Activated CD8-positive, alpha-beta T cell treated with anti-CD3 and anti-CD28 coated beads, Interleukin-2, amount 10 ng/mL, durations not matched to agents 7 days and 5 days (primary cell): ENCODE measurements at places on chromosomes 5 and 9. TPM values are rescaled to one million over a fixed set of nuclear protein-coding genes. Genes with fewer than 3 reads are reported as not detected.

GRCh38 chr9:114884787-114885452, 45.5 kb downstream of the TNFSF8 start:
- no peak for DNase-seq

GRCh38 chr5:12316812-12317211, 412.6 kb upstream of the CTNND2 start:
- no peak for DNase-seq

GRCh38 chr5:81212211-81212751, 20.8 kb upstream of the CKMT2 start:
- no peak for DNase-seq

DNA sequence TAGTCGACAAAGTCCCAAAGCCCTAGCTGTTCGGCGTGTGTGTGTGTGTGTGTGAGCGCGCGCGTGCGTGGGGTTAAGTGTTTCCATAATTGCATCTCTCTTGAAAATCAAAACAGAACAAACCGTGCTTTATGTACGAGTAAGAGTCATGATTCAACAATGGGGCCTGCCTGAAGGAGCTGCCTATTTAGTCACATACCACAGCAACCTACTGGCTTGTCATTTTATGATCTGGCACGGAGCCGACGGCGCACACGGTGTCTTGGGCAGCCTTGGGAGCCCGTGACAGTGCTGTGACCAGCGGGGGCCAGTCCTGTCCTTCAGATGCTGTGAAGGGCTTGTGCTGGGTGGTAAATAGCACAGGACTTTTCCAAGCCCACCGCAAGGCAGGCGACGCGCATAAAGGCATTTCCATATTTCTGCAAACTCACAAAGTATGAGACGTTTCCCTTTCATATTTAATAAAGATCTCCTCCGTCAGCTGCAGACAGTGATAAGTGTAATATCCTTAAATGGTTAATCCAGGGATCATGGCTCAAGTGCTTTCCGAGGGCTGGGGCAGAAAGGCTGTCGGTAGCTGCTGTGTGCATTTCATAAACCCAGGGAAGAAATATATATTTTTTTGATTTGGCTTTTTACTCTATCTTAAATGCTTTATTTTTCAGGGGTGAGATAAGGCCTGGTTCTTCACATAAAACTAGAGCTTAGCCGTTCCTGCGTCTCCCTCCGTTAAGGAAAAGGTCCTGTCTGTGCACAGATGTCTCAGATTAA, 270.2 kb upstream of the IRX1 start:
- no peak for DNase-seq

- no peak for DNase-seq
These were observed 16.2 kb downstream of the TJP2 start for GRCh38 chr9:69190086-69190862.

GRCh38 chr9:109430231-109430630, 67.9 kb downstream of the PTPN3 start:
- DNase-seq, result no peak

- DNase-seq, result no peak
These were observed 74.1 kb downstream of the PAX5 start for GRCh38 chr9:36959681-36960574.

DNA sequence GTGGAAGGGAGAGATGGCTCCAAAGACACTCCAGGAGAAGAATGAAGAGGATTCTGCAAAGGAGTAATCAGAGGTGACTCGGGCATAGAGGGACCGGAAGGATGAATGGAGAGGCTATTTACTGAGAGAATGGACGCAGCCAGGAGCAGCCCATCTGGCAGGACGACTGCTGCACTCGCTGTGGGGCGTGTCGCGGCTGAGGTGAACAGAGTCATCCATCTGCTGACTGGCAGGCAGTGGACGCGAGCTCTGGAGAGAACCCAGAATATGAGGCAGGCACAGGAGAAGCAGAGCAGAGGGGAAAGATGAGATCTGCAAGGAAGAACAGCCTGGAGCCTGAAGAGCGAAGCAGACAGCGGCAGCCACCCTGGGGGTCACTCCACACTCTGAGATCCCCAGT, 16.4 kb downstream of the FGF1 start:
- no peak for DNase-seq

DNA sequence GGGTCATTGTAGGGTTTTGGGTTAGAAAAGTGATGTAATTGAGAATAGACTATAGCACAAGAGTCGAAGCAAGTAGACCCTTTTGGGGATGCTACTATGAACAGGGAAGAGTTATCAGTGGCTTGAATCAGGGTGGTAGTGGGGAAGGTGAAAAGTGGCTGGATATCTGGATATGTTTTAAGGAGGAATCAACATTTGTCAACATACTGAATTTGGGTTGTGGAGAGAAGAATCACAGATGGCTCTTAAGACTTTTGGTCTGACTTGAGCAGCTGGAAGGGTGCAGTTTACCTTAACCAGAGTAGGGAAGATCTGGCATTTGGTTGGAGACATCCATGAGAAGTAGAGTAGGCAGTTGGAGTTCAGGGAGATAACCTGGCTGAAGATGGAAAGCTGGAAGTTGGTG, 38.5 kb upstream of the FCHO2 start:
- no peak for DNase-seq

DNA sequence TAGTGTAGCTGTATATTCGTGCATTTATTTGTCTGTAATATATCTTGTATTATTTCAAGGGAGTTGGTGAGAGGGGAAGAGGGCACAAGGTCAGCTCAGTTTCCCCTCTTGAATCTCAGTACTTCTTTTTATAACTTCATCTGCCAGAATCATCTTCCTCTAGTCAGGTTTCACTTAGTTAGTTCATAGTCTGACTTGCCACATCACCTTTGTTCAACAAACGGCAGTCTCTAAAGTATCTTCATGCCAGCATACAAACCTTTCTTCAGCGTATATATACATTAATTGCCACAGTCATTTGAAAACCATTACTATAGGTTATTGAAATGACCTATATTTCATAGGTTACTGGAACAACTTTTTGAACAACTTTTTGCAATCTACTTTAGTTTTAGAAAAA, 1.6 kb downstream of the ECM2 start:
- no peak for DNase-seq

DNA sequence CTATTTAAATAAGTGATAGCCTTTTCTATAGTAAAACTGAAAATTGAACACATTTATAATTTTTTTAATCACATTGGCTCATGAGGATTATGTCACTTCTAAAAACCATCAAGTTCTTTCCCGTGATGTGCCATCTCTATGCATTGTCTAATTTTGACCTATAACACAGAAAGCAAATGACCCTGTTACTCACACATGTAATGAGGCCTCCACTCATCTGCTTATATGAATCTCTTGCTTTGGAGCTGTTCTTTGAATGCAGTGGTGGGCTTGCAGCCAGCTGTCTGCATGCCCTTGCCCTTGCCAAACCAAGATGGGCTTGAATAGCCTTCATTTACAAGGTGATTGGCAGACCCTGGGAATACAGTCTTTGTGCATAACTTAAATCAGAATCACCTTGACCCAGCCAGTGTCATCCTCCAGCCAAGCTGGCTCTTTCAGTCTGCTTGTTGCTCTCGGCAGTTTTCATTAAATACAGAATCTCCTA, 163.2 kb downstream of the TRIO start:
- DNase-seq, result no peak

DNA sequence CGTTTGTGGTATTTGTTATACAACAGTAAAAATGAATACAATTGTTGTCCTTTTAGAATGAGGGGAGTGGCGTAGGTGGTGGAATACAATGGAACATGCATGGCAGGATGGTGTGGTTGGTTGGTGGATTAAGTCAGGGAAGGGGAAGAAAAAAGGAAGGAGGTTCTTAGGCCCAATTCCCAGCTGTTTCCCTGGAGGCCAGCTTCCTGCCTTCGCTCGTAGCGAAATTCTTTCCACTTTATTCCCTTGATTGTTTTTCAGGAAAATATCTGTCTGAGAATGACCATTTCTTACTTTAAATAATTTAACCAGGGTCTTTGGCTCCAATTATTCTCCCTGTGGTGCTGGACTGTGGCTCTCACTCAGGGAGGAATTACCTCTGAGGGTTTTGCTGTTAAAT, 24.1 kb upstream of the DMAC1 start:
- no peak for DNase-seq

DNA sequence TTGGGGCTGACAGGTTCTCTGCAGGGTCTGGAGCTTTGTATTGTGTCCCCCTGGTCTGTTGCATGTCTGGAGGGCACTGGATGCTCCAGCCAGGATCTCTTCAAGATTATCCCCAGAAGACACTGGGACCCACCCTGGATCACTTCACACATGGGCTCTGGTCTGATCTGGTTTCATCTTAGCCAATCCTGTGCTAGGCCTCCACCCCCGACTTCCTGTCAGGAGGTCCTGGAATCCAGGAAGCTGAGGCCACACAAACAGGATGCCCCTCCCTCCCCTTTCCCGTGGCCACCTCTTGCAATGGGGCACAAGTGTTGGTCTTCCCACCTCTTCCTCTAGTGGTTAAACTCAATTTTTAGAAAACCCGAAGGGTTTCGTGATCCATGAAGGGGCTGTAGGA, 242.6 kb upstream of the MVB12B start:
- DNase-seq, result no peak

DNA sequence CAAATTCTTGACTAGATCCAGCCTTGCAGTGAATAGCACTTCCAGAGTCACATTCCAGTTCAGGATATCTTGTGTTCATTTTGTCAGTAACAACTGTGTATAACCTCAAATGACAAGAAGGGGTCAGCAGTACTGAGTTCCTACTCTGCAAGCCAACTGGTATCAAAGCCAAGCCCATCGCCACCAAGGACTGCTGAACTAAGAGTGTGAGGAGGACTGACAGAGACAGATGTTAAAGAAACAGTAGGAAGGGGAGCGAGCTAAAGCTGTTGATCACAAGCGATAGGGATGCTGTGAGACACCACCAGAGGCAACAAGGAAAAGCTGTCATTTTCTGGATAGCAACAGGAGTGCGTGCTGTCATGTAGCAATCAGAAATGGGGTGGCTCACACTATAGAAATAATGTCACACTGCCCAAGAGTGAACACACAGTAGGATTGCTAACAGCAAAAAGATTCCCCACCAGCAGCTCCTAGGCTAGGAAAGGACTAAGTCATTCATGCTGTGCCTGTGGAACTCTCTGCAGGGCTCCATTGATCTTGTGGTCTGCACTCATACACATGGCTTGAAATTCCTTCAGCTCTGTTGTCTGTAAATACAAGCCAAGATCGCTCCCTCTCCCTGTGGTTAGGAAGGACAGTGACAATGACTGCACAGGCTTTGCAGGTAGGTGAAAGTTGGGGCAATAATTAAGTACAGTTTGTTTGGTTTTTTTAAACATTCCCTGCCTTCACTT, 658.6 kb downstream of the NR2F1-AS1 start:
- DNase-seq, result no peak

- DNase-seq, result no peak
These were observed 592.0 kb upstream of the WWC1 start for GRCh38 chr5:167699432-167699831.

- no peak for DNase-seq
These were observed 107.1 kb upstream of the MSX2 start for GRCh38 chr5:174617285-174617684.

GRCh38 chr9:98724810-98725530, 16.2 kb upstream of the GABBR2 start:
- DNase-seq, result no peak

GRCh38 chr9:90999425-91000397, 198.1 kb downstream of the SYK start:
- no peak for DNase-seq

DNA sequence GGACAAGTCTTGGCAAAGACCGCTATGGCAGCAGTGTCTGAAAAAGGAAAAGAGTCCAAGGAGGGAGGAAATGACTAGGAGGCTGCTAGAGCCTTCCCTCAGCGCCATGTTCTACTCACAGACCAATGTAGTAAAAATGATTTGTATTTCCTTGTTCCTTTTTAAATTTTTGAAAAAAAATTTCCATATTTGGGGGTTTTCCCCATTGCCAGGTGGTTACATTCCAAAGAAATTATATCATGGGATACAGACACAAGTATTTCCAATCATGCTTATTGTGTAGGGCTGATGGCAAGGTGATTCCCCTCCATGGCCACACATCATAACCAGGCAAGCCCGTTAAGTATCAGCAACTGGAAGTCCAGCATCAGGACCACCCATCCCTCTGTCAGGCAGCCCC, 138.2 kb downstream of the PIP5K1B start:
- DNase-seq, result no peak

DNA sequence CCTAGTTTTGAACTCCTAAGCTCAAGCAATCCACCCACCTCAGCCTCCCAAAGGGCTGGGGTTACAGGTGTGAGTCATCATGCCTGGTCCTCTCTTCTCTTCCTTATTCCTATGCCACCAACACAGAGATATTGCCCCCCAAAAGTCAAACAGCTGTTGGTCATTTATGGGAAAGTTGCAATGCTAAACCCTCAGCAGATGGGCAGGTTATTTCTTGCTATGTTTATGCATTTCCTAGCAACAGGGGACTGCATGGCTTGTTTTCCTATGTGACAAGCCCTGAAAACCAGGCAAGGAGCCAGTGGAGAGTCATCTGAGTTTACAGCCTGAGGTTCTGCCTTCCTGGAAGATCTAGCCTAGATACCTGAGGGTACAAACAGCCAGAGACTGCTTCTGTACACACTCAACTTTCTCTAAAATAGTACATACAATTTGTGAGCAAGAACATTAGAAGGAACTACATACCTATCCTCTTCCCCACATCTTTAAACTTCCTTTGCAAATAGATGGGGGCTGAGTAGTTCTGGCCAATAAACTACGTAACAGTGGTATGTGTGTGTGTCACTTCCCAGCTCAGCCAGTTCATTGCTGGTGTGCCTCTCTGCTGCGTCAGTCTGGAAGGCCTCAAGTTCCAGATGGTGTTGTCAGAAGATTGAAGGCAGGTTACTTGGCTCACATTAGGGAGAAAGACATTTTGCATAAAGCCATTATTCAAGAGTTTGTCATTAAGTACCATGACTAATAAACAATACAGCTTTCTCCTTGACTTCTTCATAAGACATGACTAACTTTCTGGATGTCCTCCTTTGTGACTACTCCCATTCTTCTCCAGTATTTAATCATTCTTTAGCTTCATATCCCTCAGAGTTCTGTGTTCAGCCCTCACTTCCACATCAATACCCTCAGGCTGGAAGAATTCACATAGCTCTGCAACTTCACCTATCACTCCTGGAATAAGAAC, 65.3 kb downstream of the CSNK1A1 start:
- DNase-seq, result no peak

The PHYKPL gene
- total RNA-seq, result 126 TPM

The PCSK5 gene
- total RNA-seq, result 3.7 TPM

The FCN2 gene
- total RNA-seq, result not detected

The UIMC1 gene
- 49.4 TPM for total RNA-seq

The TPPP gene
- 0.08 TPM for total RNA-seq

The NUTM2F gene
- total RNA-seq, result not detected

The CDH6 gene
- total RNA-seq, result not detected

The PRRX2 gene
- total RNA-seq, result not detected

The TNFSF15 gene
- 1.1 TPM for total RNA-seq

The HSPB3 gene
- total RNA-seq, result not detected

The OR1J2 gene
- total RNA-seq, result not detected

The COL23A1 gene
- 0.68 TPM for total RNA-seq
